ENCODE measurements at places on chromosomes 6 and 20.

GRCh38 chr6:75421316-75422023, 72.1 kb downstream of the FILIP1 start:
- DNase-seq: no peak

DNA sequence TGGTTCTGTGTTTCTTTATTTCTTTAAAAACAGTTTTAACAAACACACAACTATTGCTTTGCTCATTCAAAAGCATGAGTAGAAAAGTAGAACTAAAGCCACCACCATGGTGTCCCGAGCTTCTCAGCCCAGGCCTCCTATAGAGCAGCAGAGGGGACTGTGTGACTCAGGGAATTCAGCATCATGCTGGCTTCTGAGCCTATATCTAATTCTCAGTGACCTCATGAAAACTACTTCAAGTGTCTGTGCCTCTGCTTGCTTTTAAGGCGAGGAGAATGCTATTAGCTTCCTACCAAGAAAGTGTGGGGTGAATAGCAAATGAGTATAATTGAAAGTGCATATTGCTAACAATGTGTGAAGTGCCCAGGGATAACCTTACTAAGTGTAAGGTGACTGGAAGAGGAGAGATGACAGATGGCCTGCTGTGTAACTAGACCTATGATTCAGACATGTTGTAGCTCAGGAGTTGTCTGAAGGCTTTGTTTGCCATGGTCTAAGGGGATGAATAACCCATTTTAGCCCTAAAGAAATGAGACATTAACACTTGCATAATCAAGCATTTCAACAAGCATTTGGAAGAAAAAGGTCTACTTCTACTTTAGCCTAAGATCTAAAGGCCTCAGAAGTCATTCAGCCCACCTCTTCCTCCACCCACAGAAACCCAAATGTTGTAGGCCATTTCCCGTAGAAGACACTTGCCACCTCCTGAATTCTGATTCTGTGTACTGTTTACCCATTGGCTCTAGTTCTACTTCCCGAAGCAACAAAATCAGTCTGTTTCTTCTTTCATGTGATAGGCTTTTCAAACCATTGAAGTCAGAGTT, 121.5 kb upstream of the ARG1 start:
- DNase-seq: no peak

GRCh38 chr20:46715292-46715756, 5.9 kb downstream of the SLC2A10 start:
- DNase-seq: no peak

- no peak for DNase-seq
These were observed 273.4 kb upstream of the CITED2 start for GRCh38 chr6:139647841-139648240.

DNA sequence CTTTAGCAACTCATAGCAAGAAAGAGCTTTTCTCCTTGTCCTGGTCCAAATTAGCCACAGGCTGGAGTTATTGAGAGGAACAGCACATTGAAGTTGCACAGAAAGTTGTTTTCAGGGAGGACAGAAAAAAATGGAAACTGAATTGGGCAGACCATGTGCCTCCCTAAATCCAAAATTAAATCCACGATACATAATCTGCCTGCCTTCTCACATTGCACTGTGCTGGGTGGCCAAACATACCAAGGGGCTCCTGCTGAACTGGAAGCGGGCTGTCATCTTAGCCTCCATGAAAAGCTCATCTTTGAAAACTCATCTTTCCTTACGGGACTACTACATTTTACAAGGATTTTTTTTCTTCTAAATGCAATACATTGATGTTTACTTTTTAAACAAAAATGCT, 59.9 kb downstream of the TNFAIP3 start:
- no peak for DNase-seq

Data from hematopoietic multipotent progenitor cell treated with erythropoietin and hydrocortisone succinate and interleukin-3 and kit ligand, for 8 days (in vitro differentiated cells).